ENCODE measurements at places on chromosomes 7 and 10. TPM values are rescaled to one million over a fixed set of nuclear protein-coding genes. Genes with fewer than 3 reads are reported as not detected.

EBF3 gene
- 11.6 TPM for total RNA-seq

- no peaks in the 10 kb centered on the region for H3K27me3 ChIP-seq
- H3K27ac ChIP-seq = no peak overlapping the region
- DNase-seq = no peak
- H3K4me1 ChIP-seq = peaks cover 31% of the 10 kb centered on the region
- H3K4me3 ChIP-seq = no peak overlapping the region
- no peaks in the 10 kb centered on the region for H3K36me3 ChIP-seq
Observed at GRCh38 chr7:157484411-157485081, 147.7 kb downstream of the DNAJB6 start.

OR6B1 gene
- not detected for total RNA-seq

DNA sequence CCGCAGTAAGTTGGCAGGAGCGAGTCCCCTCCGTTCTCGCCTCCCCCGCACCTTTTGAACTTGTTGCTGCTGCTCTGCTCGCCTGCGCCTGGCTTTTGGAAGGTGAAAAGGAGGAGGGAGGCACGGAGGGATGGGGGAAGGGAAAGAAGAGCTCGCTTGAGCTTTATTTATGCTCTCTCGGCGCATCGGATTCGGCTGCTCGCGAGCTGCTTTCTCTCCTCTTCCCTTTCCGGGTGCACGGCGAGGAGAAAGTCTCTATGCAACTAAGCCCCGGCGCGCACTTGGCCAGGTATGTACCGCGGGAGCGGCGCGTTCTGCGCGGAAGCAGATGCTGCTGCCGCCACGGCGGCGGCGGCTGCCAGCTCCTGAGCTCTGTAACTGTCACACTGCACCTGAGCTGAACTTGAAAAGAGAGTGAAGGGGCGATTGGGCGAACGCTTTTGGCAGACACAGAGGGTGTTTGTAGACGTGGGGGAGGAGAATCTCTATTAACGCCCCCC, 551 bp downstream of the KCND2 start:
- H3K27me3 ChIP-seq = peaks cover 66% of the 10 kb centered on the region
- H3K36me3 ChIP-seq = peaks cover 5% of the 10 kb centered on the region
- H3K4me3 ChIP-seq = peak overlapping the region; percentile 98
- peak overlapping the region; percentile 84 for H3K27ac ChIP-seq
- DNase-seq = peak; percentile 17

DNA sequence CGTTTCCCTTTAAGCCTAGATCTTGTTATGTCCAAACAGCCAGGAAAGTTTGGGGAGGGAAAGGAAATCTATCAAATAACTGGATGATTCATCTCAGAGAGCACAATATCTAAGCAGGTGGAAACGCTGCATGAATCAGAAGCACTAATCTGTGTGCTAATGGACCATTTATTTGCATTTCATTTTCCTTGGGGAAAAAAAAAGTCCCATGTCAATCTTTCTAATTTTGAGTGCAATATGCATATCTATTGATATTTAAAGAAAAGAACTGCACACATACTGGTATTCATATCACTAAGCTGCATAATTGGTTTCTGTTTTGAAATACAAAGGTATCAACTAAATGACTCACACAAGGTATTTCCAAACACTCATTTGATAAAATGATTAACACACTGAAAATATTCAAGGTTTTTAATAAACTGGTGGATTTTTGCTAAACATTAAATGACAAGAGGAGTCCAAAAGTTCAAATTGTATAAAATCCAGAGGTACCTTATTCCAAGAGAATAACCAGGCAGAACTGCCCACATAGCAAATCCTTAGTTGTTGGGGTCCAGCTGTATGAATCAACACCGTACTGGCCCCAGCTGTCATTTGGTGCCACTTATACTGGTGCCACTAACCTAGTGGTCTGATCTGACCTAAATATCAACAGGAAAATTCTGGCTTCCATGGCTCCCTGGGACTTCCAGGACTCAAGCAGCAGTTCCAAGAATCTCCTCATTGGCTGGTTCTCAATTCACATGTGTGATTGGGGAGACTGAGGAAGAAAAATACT, 122.2 kb upstream of the SP4 start:
- no peak overlapping the region for H3K27ac ChIP-seq
- no peaks in the 10 kb centered on the region for H3K27me3 ChIP-seq
- H3K4me1 ChIP-seq = peaks cover 7% of the 10 kb centered on the region
- no peak overlapping the region for H3K4me3 ChIP-seq

DNA sequence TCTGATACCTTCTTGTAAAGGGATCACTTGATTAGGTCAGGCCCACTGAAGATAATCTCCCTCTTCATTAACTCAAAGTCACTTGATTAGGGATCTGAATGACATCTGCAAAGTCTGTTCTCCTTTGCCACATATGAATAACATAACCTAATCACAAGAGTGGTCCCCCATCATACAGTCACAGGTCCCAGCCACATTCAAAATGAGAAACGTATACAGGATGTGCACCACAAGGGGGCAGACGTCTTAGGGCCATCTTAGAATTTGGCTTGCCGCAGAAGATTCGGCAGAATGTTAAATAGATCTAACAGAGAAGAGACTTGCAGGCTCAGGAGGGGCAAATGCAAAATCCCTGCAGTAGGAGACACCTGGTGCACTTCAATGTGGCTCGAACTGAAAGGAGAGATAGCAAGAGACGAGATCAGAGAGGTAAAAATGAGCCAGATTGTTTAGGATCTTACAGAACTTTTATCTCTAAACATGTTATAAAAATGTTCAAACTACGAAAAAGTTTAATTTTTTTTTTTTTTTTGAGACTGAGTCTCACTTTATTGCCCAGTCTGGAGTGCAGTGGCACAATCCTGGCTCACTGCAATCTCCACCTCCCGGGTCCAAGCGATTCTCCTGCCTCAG, 10.4 kb upstream of the SMC3 start:
- peaks cover 6% of the 10 kb centered on the region for H3K27me3 ChIP-seq

SFTPA1 gene
- not detected for total RNA-seq

PLXNA4 gene
- total RNA-seq = 21.7 TPM

Data from neural crest cell (in vitro differentiated cells).